ENCODE measurements at places on chromosomes 16 and 17.

GRCh38 chr16:25030420-25031131 is 15.4 kb upstream of the ARHGAP17 start:
- no peak for DNase-seq

- no peak for DNase-seq
Observed at GRCh38 chr17:57553526-57553925, 191.6 kb downstream of the CCDC182 start.

DNA sequence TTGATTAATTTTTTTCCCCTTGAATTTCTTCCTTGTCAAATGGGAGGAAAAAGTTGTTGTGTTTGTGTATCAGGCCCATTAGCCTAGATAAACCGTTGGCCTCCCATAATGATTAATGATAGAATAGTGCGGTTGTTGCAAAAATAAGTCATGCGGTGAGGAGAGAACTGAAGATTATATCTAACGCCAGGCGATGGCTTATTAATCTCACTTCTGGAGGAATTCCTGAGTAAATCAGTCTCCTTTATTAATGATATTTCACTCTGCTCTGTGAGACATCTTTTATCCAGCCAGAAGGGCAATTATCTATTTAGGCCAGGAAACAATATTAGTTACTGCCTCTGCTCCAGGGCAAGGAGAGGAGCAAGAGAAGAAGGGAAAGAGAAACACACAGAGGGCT is 107.3 kb downstream of the IRX5 start:
- no peak for DNase-seq

- DNase-seq: no peak
Observed at GRCh38 chr16:83847371-83848225, 39.8 kb downstream of the HSBP1 start.

DNA sequence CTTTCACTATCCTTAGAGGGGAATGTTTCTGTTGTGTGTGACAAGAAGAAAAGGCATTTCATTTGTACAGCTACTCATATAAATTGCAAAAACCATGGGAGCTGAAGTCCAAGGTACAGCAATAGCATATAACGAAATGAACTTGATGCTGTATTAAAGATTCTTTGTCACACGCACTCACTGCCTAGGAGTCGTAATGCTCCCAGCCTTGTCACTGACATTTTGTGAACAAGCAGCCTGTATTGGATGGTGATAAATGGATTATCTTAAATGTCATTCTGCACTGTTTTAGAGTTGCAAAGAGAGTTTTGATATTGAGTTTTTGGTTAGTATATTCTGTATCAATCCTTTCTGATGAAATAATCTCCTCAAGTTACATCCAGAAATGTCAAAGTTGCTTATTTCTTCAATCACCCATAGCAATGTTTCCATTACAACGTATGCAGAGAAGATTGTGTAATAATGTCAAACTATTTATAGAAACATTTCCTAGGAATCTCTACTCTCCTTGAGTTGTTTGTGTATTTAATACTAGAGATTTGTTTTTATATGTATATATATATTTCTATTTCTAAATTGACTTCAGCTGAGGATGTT is 270.6 kb downstream of the FTO start:
- no peak for DNase-seq

Data from hippocampal formation (tissue), 2 donors.